Pulmonary artery endothelial cell (primary cell): ENCODE measurements at places on chromosomes 16 and 17.

DNA sequence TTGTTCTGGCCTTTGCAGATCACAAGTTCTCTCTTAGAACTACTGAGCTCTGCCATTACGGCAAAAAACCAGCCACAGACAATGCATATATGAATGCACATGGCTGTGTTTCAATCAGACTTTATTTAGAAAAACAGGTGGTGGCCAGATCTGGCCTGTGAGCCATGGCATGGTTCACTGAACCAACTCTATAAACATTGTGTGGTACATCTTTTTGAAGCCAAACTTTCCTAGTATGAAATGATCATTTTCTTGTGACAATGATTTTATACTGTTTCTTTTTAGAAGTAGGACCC is 65.9 kb upstream of the AMZ2 start:
- DNase-seq: no peak

DNA sequence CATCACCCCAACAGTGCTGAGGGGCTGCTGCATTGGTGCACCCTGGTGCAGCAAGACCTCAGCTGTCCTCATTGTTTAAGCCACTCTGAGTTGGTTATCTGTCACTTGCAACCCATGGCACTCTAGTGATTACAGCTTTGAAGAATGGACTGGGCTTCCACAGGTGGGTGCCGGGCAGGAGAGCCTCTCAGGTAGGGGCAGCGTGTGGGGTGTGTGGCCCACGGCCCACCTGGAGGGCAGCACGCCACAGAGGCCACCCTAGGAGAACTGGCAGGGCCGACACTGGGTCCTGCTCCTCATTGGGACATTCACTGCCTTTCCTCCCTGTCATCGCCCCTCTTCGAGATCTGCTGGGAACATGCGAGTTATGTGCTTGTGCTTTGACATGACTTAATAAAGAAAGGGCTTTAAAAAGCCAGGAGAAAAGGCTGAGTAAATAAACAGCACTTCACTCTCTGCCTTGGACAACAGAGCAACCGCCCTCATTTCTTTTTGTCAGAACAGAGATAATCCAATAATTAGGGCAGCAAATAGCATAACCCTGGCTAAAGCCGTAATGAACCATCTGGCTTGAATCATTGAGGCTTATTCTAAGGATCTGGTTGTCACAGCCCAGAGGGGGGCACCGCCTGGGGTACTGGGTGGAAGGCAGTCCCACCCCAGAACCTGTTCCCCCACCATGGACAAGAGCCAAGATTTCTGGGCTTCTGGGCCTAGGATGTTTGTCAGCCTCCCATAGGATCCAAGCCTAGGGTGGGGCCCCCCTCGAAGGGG is 3.0 kb downstream of the DOC2B start:
- no peak for DNase-seq

DNA sequence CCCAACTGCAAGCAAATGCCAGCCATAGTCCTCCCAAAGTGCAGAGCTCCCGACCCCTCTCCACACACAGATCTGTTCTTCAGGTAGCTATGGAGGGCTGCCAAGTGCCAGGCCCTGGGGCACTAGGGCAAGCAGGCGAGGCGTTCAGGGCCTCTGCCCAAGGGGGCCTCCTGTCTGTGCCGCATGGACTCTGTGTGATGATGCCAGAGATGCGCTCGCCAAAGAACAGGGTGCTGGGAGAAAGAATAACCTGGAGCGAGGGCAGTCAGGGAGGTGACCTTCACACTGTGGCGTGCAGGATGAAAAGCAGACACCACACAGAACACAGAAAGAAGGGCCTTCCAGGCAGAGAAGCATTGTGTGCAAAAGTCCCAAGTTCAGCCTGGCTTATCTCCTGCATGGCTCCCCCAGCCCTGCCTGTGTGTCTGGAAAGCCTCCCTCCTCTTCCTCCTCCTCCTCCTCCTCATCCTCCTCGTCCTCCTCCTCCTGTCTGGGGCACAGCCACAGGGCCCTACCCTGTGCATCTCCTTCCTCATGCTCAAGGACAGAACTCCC is 44.2 kb downstream of the PEMT start:
- DNase-seq: no peak

- DNase-seq: no peak
Measured at GRCh38 chr16:28532940-28533647, 5.7 kb downstream of the NUPR1 start.

DNA sequence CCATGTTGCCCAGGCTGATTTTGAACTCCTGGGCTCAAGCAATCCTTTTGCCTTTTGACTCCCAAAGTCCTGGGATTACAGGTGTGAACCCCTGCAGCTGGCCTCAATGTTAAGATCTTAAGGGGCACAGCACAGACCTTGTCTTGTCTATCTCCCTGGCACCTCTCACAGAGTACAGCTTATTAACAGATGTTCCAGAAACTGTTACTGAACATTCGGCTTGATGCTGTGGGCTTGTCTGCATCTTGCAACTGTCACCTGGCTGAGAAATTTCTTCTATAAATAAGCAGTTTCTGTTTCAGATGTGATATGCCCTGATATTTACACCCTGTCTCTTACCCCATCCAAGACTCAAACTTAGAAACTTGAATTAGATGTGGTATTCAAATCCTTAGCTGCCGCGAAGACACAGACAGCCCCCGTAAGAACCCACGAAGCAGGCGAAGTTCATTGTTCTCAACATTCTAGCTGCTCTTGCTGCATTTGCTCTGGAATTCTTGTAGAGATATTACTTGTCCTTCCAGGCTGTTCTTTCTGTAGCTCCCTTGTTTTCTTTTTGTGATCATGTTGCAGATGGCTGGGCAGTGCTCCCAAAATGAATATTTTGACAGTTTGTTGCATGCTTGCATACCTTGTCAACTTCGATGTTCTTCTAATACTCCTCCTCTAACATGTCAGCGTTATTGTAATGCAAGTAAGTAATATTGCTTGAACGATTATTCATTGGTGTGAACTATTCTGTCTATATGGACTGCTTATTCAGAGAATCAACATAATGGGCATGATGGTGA is at the start of gene TNFRSF17:
Gene TNFRSF17, plus strand, starts transcription at position 450 of the 791 bp plus-strand sequence. Its CDS starts 115 bp downstream, at position 565.
- no peak for DNase-seq

DNA sequence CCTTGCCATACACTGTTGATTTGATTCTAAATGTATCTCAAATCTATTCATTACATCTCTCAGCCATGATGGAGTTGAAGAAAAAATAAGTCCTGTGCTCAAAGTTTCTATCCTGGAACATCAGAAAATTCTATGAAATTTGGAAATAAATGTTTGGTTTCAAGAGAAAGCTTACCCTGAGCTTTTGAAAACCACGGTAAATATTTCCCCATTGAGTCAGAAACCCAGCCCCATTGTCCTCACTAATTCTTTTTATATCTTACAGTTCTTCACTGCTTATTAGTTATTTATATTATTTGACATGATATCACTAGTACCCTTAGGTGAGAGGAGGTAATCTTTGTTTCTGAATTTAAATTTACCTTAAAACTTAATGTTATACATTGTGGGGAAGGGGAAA is 128.5 kb downstream of the MRTFB start:
- DNase-seq: no peak

DNA sequence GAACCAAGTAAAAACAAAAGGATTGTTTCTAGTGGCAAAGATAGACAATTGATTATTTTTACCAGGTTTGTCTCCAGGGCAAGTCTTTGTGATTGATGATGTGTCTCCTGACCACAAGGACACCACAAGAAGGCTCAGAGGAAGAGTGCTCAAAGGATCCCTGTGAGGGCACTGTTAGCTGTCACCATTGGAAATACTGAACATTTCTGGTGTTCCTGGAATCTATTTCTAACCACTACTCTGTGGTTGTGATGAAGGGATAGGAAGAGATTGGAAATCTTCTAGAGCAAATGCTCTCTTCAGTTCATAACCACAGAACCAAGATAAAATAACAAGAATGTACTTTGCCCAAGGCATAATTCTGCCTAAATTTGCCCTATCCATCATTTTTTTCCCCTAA is 15.3 kb downstream of the RNF43 start:
- DNase-seq: no peak

GRCh38 chr16:59605706-59606105 is 871.6 kb upstream of the GOT2 start:
- DNase-seq: no peak

DNA sequence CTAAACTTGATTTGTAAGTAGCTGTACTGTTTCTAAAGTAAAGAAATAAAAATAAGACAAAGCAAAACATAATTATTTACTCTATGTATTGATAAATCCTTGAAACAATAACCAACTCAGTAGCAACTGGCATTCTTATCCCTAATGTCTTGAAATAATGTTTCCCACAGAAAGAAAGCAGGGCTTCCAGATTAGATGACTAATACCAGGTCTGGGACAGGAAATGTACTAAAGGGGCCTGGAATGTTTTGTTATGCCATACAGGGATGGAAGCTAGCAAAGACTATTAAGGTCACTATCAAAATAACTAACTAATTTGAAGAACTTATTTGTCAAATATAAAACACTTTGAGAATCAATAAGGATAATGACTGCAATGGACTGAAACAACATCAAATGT is 82.1 kb downstream of the CFDP1 start:
- peak; percentile 76 for DNase-seq

- no peak for DNase-seq
Measured at GRCh38 chr16:86716649-86717048, 138.3 kb downstream of the FOXL1 start.

DNA sequence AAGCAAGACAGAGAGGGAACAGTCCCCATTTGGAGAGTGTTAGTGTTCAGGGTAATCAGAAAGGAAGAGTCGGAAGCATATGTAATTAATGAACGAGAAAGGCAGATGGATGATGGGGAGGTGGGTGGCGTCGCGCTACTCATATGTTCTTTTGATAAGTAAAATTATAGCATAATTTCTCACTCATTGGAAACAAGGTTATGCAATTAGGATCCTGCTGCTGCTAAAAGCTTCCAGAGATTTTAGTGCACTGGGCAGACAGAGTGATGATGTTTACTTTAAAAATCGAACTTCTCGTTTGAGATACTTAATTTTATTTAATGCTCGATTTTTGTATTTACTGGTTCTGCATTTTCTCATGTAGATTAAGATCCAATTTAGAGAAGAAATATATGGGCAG is 96.2 kb downstream of the PRKCA start:
- no peak for DNase-seq

DNA sequence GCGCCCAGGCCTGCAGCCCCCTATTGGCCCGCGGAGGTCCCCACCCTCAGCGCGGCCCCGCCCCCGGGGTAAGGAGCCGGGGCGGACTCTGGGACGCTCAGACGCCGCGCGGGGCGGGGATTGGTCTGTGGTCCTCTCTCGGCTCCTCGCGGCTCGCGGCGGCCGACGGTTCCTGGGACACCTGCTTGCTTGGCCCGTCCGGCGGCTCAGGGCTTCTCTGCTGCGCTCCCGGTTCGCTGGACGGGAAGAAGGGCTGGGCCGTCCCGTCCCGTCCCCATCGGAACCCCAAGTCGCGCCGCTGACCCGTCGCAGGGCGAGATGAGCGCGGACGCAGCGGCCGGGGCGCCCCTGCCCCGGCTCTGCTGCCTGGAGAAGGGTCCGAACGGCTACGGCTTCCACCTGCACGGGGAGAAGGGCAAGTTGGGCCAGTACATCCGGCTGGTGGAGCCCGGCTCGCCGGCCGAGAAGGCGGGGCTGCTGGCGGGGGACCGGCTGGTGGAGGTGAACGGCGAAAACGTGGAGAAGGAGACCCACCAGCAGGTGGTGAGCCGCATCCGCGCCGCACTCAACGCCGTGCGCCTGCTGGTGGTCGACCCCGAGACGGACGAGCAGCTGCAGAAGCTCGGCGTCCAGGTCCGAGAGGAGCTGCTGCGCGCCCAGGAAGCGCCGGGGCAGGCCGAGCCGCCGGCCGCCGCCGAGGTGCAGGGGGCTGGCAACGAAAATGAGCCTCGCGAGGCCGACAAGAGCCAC is at the start of gene NHERF1:
Gene NHERF1, plus strand, starts transcription at position 100 of the 750 bp plus-strand sequence. Its CDS starts 219 bp downstream, at position 319.
- DNase-seq: peak; percentile 45

GRCh38 chr16:74026373-74027281 is 270.0 kb upstream of the PSMD7 start:
- DNase-seq: no peak

DNA sequence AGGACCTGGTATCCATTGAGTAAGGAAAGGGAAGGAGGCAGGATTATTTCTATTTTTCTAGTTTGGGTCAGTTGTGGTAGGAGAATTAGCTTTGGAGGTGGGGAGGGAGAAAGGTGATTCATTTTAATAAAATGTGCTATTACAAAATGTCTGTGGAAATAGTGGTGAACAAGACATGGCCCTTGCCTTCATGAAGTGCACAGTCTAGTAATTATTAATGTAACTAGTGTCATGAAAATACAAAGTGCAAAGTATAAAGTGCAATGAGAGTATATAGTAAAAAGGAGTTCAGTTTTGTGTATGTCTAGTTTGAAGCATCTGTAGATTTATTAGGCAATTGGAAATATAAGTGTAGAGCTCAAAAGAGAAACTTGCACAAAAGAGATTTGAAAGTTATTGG is 11.9 kb downstream of the NFATC3 start:
- DNase-seq: no peak

DNA sequence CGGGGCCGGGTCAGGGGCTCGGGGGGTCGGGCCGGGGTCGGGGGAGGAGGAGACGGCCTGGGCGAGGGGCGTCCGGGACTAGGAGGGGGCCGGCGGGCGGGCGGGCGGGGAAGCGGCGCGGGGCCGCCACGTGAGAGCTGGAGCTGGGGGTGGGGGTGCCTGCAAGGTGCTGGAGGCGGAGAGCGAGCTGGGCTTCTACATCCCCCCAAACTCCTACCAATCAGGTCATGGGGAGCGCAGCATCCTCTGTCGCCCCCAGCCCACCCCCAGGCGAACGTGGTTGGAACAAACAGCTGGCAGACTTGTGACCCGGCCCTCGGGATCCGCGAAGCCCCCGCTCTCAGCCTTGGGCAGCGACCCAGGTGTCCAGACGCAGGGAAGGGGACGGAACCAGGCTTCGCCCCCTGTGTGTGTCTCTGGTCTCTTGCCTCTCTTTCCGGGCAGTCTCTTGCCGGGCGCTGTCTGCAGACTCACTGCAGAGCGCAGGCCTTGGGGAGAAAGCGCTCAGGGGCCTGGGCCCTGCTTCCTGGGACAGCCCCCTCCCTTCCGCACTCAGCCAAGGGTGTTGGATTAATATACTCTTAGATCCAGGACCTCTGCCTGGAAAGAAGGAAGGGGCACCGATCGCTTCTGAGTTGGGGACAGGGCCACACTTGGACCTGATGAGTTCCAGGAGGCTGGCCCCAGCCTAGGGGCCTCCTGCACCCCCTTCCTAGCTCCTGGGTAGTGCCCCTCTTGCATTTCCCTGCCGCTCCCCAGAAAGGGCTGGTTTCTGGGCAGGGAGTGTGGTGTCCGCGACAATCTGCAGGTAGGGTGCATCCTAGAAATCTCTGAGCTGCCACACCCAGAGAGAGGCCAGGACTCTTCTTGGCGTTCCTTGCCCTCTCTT is 722 bp downstream of the RASL10B start:
- DNase-seq: no peak

GRCh38 chr17:39772415-39772814 is 34.7 kb downstream of the GRB7 start:
- DNase-seq: no peak

- no peak for DNase-seq
Measured at GRCh38 chr17:45225964-45226530, 4.4 kb downstream of the FMNL1 start.

GRCh38 chr17:40209404-40210093 is 9.6 kb upstream of the WIPF2 start:
- DNase-seq: no peak

- DNase-seq: peak; percentile 97
Measured at GRCh38 chr16:69424053-69424934, at the start of gene CYB5B. CYB5B (plus strand) TSS chr16:69424619; CDS start chr16:69424684, 65 bp downstream.
